ENCODE measurements at places on chromosomes 3 and 15. TPM values are rescaled to one million over a fixed set of nuclear protein-coding genes. Genes with fewer than 3 reads are reported as not detected.

The CD86 gene
- polyA plus RNA-seq: 2.3 TPM

DNA sequence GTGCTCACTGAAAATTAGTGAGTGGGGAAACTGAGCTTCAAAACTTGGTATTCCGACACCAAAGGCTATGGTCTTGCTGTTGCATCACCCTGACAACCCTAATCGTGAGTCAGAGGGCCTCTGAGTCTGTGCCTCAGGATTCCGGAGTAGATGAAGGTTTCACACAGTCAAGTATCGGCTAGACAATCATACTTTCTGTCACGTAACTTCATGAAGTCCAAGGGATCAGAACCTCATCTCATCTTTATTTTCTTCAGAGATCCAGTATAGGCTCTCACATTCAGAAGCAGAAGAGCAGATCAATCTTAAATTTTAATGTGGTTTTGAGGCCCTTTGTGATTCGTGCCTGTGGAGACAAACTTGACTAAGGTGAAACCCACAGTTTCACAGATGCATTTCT is 26.1 kb upstream of the NECTIN3 start:
- DNase-seq: no peak

DNA sequence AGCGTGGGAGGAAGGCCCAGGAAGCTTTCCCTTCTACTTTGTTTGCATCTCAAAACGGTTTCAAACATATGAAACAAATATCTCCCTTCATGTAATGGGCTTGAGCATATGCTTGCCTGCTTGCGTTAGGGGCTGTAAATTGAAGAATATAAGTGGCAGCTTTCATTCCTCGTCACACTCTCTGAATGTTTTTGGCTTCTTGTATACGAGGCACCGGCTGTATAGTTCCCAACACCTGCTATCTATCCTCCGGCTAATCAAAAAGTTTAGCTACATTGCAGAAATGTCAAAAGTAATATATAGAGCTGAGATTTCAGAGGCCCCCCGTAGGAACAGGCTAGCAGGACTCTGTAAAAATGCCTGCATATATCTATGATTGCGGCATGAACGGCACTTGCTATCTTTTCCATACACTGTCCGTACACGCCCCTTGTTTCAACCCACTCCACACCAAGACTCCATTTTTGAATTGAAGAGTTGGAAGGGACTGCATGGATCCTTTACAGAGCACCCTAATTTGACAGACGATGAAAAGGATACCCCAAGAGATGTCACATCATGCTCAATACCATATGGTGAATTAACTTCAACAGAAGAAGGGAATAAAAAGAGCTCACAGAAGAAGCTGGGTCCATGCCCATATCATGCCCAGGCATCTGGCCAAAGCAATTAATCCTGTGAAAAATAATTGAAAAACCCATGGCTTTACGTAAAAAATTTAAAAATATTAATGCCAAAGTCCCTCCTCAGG is 2.5 kb downstream of the MASP1 start:
- DNase-seq: no peak

DNA sequence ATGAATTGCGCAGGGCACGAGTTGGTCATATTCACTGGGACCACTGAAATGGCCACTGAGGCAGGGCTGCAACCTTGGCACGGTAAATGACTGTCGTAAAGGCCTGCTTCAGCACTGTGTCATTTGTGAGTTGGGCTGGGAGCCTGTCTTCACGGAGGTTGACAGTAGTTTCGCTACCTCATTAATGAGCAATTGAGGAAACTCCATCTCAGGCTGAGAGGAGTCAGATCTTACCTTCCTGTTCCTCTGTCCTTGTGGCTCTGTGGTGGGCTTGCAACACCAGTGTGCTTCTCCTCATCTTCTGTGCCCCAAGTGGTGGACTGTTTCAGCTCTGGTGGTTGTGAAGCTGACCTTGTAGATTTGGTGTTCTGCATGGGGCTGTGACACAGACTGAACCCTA is 80.1 kb upstream of the EIF1B start:
- DNase-seq: no peak

DNA sequence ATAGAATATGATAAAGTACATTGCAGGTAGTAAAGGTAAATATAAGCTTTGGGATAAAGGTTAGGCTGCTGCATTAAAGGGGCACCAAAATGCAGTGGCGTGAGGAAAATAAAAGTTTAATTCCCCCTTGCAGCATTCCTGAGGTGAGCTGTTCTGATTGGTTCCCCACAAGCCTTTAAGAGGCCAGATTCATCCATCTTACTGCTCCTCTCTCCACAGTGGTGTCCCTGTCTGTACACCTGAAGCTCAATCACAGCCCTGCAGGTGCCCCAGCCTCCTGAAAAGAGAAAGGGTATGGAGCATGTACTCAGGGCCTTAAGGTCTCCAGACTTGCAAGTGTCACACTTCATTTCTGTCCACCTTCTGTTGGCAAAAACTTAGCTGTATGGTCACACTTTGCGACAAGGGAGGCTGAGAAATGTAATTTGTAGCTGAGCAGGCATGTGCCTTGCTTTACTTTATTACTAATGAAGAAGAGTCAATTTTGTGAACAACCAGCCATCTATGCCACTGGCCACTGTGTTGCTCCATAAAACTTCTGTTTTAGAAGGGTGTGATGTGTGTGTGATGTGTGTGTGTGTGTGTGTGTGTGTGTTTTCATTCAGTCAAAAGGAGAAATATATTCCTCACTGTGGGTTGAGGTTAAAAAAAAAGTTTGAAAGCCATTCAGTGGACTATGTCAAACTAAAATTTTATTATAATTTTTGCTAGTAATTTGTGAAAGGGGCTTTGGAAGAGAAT is 12.8 kb downstream of the LACTB start:
- DNase-seq: no peak

DNA sequence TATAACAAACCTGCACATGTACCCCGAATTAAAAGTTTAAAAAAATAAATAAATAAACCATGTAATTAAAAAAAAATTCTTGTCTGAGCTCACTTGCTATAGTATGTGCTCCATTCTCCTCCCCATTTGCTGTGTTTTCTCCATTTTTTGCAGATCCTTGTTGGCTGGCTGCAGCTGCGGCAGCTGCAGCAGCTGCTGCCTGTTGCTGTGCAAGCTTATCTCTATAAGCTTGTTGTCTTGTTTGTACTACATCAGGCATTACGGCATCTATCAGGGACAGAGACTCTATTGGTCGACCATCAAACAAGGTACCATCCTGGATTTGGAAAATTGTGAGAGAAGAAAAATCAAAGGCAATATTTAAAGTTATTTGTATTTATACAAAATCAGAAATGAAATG is 145.9 kb downstream of the TBL1XR1 start:
- DNase-seq: no peak

DNA sequence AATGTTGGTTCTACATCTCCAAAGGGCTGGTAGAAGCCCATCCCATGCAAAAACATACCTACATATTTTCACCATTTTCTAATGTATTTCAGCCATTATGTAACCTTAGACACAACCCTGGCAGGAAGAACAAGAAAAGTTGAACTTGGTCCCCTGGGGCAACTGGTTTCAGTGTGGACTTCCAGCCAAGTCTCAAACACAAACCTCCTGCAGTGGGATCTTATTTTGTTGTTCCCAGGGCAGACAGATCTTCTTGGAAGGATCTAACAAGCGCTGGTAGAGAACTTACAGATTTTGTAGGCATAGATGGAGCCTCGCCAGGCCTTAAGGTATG is 96.3 kb downstream of the ADAMTS17 start:
- DNase-seq: no peak

The SPTSSB gene
- 0.51 TPM for polyA plus RNA-seq

GRCh38 chr3:186386883-186387560 is 25.0 kb upstream of the DGKG start:
- no peak for DNase-seq
